ENCODE measurements at places on chromosomes 7 and 10. TPM values are rescaled to one million over a fixed set of nuclear protein-coding genes. Genes with fewer than 3 reads are reported as not detected.

Gene DYDC1
- total RNA-seq: not detected

Gene ADIRF
- total RNA-seq: 2.3 TPM

Gene CEP41
- total RNA-seq: 11.1 TPM

- DNase-seq: peak; percentile 70
Measured at GRCh38 chr7:13111230-13111629, 423.8 kb downstream of the ARL4A start.

DNA sequence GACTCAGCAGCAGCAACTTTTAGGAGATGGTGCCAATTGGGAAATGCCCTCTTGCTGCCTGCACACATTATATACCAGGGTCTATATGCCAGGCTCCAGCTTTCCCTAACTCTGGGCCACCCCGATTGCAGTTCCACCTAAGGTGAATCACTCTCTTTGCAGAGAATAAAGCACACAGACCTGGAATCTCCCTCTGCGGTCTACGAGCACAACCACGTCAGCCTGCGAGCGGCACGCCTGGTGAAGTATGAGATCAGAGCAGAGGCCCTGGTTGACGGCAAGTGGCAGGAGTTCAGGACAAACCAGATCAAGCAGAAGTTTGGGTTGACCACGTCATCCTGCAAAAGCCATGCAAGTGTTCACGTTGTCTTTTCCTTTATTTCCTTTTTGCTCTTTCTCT lies 38.2 kb upstream of the PLEKHA1 start:
- DNase-seq: no peak

- DNase-seq: no peak
Measured at GRCh38 chr10:10365676-10366075, 652.0 kb upstream of the CELF2 start.

GRCh38 chr7:150337659-150338081 lies 3.8 kb downstream of the RARRES2 start:
- no peak for DNase-seq
